ENCODE measurements at places on chromosomes 1 and 21.

DNA sequence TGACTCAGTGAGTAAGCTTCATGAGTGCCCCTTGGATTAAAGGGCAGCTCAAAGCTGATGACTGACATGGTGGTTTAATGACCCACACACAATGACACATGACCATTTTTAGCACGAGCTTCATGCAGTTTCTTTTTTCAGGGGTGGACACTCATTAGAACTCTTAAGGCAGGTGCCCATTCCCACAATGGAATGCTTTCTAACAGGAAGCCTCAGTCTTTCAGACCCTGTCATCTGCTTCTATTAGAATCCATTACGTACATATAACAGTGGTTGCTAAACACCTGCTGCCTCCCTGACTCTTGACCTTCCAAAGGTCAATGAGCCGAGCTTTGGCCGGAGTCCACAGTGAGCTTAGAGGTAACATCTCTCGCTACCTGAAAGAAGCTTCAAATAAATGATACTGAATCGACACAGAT, 27.4 kb downstream of the AKNAD1 start:
- DNase-seq, result no peak

DNA sequence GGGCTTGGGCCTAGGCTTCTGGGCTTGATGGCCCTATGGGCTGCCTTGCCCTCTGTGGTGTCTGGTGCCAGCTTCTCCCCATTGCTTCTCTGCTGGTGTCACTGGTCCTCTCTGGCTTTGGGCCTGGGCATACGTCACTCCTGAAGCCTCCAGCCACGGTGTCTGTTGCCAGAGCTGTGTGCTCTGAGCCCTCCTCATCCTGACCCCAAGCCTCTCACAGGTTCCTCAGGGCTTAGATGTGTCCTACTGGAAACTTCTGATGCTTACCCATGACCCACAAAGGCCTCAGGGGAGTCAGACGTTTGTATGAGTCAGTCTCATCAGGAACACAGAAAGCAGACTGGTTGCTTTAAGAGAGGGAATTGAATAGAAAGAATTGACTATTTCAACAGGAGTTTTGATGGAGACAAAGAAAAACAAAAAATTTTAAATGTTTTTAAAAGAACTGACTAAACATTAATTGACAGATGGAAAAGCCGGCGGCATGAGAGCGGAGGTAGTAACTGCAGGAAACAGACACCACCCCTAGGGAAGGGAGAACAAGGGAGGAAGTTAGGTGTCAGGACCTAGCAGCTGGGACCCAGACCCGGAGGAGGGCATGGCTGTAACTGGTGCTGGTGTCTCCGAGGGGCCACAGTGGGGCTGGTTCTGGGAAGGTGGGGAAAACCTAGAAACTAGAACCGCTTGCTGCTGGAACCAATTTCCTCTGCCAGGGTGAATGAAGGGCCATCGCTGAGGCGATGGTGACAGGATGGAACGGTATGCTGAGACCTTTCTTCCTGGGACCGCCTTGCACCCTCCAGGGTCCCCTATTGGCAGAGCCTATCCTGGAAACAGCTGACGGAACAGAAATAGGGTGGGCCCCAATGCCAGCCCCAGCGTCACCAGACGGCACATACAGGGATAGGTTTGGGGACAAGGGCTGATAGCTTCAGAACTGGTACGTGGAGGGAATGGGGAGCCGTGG, 40.0 kb upstream of the CITED4 start:
- DNase-seq, result peak; percentile 64

- DNase-seq, result no peak
Observed at GRCh38 chr1:30907481-30908315, 860 bp downstream of the SDC3 start.

- DNase-seq, result no peak
Observed at GRCh38 chr1:157993918-157994605, 617 bp downstream of the KIRREL1 start.

- no peak for DNase-seq
Observed at GRCh38 chr1:47229031-47229885, 2.8 kb downstream of the TAL1 start.

- DNase-seq, result no peak
Observed at GRCh38 chr1:56526571-56527174, 52.7 kb downstream of the PLPP3 start.

- peak; percentile 37 for DNase-seq
Observed at GRCh38 chr1:116538544-116538943, 32.3 kb downstream of the CD58 start.

DNA sequence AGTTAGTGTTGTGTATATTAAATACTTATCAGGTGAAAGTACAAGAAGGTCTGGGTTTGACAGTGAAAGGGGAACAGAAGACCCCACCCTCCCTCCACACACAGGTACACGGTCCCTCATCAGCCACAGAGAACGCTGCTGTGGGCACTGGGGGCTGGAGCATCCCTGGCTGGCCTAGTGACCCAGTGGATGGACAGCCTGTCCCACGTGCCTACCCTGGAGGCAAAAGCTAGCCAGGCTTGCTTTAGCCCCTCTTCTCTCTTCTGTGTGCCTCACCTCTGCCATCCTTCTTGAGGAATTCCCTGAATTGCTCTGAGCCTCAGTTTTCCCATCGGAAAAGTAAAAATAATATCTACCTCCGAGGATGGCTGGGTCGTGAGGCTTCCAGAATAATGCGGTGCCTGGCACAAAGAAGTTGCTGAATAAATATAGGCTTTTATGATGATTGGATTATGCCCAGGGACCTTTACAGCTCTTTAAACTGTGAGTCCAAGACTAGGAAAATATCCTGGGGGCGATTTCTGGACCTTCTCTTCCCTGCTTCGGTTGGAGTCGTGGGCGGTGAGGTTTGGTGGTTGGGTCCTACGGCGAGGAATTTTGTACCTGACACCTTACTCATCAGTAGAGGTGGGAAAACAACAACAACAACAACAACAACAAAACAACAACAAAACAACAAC, 918 bp downstream of the IFNLR1 start:
- DNase-seq, result no peak

- DNase-seq, result peak; percentile 98
Observed at GRCh38 chr1:56934430-56935060, 31.3 kb downstream of the C8B start.

- peak; percentile 73 for DNase-seq
Observed at GRCh38 chr1:21490774-21491487, 18.3 kb upstream of the ALPL start.

GRCh38 chr1:41731516-41732030, 187.1 kb downstream of the HIVEP3 start:
- DNase-seq, result no peak

DNA sequence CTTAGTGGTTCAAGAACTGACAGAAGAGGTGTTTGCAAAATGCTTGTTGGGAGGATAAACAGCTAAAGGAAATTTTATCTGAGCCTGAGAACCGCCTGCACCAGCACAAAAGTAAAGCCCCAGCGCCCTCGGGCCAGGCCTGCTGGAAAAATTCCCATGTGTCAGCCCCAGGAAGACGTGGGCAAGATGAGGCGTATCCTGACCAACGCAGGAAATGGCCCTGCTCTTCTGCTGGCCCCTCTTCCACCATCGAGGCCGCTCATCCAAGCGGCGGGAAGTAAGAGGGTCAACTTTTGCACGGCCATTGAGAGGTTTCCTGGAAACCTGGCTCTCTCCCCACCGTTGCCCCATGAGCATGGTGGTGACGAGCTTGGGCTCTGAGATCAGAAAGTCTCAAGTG, 39.6 kb downstream of the LRRC3 start:
- no peak for DNase-seq

- no peak for DNase-seq
Observed at GRCh38 chr21:31337996-31338907, 5.8 kb downstream of the TIAM1 start.

- no peak for DNase-seq
Observed at GRCh38 chr1:215131291-215131690, 48.8 kb downstream of the KCNK2 start.

GRCh38 chr1:75836528-75837100, 39.9 kb downstream of the MSH4 start:
- DNase-seq, result no peak

GRCh38 chr1:220271706-220272046, 577 bp downstream of the RAB3GAP2 start:
- DNase-seq, result peak; percentile 25

DNA sequence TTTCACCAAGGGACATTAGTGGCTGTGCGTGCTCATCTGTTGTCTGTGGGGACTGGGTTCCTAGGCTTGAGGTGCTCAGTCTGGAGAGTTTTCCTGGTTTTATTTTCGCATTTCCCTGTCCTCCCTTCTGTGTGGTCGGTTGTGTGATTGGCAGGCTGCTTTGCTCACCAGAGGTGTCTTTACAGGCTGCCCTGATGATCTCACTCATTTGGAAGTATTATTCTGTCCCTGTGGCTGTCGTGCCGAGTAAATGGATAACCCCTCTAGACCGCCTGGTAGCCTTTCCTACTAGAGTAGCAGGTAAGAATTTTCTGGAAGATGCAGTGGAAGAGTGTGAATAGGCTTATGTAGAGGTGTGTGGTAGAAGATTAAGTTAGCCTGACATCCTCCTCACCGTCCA, 44.1 kb upstream of the HMGN1 start:
- DNase-seq, result no peak

DNA sequence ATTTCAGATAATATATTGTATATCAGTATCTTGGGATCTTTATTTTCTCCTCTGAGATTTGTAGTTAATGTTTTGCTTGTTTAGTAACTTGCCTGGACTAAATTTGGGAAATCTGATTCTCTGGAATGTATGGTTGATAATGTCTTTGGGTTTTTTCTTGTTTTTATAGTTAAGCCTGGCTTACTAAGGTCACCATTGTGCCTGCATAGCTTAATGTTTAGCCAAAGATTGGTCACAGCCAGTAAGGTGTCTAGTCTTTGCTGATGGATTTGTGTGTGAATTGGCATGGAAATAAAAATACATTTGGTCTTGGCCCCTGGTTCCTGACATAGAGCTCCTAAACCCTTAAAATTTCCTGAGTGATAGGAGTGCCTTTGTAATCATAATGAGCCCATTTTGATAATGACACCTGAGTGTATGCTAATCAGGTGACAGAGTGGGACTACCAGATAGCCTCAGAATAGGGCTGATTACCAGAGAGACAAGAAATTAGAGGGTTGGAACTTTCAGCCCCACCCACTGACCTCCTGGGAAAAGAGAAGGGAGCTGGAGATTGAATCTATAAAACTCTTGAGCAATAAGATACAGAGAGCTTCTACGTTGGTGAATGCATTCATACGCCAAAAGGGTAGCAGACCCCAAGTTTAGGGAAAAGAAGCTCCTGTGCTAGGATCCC, 47.9 kb upstream of the NUF2 start:
- no peak for DNase-seq

DNA sequence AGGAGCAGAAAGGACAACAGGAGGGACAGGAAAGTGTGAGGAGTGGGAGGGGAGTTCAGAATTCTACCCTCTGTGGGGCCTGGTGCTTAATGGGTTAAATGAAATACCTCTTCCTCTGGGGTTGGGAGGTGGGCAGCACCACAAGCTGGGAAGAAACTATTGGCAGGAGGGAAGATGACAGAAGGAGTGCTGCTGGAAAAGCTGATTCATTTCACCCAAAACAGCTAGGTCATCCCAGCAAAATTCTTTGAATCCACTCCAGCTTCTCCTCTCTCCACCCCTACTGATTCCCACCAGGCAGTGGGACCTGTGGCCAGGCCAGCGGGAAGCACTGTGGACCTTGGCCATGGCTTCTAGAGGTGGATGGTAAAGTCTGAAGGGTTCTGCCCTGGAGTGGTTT, 12.8 kb downstream of the BCAN start:
- no peak for DNase-seq

- peak; percentile 3 for DNase-seq
Observed at GRCh38 chr1:62573675-62574074, 23.6 kb upstream of the ANGPTL3 start.

DNA sequence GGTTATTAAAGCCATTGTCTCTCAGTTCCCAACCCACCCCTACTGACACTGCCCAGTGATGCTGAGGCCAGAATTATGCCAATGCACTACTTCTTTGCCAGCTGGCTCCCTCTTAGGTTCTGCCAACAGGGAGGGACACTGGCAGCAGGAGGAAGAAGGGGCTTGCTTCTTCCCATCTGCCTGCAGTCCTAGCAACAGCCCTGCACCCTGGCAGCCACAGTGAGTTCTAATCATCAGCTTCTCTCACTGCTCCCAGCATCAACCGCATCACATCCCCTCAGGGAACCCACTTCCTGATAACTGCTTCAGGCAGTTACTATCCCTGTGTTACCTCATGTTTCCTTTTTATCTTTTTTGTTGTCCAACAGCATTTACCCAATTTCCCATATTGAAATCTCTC, 86.2 kb downstream of the UBR4 start:
- no peak for DNase-seq

- no peak for DNase-seq
Observed at GRCh38 chr1:11284784-11285183, 11.8 kb downstream of the UBIAD1 start.

DNA sequence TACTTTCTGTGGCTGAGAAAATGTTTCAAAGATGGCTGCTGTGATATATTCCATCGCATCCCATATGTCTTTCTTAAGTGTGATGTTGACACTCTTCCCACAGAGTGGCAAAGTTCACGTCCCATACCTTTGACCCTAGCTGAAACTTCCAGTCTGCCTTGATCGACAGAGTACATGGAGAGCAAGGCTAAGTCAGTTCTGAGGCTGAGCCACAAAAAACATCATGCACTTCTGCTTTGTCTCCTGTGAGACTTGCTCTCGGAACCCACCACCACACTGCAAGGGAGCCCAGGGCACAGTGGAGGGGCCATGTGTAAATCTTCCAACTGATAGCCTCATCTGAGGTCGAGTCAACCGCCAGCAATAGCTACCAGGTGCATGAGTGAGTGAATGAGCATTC, 431.9 kb upstream of the RUNX1 start:
- DNase-seq, result no peak

GRCh38 chr1:1858382-1859086, 32.4 kb downstream of the GNB1 start:
- peak; percentile 75 for DNase-seq

- no peak for DNase-seq
Observed at GRCh38 chr1:195026792-195027191, 1581.4 kb downstream of the KCNT2 start.

DNA sequence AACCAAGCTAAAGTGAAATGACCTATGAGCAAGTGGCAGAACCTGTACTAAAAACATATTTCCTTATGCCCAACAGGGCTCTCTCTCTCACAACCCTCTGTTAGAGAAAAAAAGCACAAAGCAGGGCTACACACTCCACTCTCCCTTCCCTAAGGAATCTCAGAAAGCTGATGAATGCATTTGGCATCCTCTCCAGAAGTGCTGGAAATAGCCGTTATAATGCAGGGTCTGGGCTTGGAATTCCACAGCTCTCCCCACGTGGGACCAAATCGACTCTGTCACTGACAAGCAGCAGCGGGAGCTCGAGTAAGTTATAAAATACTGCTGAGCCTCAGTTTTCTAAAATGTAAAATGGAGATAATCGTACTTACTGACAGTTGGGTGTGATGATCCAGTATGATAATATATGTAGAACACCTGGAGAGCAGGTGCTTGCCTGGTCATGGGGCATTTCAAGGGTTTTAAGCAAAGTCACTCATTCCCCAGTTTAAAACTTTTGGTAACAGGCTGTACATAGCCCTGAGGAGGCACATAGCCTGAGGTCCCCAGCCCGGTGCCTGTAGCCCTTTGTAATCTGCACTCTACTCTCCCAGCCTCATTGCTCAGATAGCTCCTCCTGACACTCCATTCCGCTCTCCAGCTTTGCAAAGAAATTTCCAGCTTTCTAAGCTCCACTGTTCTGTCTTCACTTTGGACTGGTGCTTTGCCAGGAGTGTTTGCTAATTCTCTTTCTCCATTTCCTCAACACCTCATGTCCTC, 175.6 kb upstream of the DAB1 start:
- peak; percentile 84 for DNase-seq
